HFF-Myc (cell line): ENCODE measurements at places on chromosomes 1 and 21.

GRCh38 chr1:179058487-179059483 is 23.1 kb upstream of the TOR3A start:
- DNase-seq = no peak

DNA sequence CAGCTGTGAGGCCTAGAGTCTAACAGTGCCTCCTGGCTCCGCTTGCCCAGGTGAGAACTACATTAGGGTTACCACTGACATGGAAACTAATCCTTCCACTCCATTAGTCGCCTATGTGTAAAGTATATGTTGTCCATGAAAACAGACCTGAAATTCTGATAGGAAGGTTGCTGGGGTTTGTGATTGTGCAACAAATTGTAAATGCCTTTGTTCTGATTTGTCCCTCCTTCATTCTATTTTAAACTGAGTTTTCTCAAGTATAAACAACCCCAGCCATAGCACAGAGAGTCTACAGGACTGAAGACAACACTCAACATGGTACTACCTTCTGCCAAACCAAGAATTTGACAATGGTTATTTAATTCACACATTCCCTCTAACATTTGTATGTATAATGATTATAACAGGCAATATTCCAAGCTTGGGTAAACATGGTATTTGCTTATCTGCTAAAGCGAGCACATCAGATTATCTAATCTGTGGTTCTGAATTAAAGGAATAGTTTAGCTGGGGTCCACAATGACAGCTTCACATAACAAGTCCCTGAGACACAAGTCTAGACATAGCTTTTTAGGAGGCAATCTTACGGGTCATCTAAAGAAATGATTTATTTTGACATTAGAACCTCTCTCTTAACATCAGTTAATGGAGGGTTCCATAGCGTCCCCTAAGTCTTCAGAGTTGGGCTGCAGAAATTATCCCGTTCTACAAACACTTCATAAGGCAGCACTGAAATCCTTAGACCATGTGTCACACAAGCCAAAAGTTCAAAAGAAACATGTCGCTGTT is 633.0 kb downstream of the SMYD3 start:
- no peak for DNase-seq

- no peak for DNase-seq
Observed at GRCh38 chr1:226981386-226981817, 41.3 kb downstream of the COQ8A start.

GRCh38 chr1:6588128-6588892 is 8.5 kb downstream of the ZBTB48 start:
- no peak for DNase-seq

- DNase-seq = no peak
Observed at GRCh38 chr1:81410941-81411340, 389.8 kb upstream of the ADGRL2 start.

DNA sequence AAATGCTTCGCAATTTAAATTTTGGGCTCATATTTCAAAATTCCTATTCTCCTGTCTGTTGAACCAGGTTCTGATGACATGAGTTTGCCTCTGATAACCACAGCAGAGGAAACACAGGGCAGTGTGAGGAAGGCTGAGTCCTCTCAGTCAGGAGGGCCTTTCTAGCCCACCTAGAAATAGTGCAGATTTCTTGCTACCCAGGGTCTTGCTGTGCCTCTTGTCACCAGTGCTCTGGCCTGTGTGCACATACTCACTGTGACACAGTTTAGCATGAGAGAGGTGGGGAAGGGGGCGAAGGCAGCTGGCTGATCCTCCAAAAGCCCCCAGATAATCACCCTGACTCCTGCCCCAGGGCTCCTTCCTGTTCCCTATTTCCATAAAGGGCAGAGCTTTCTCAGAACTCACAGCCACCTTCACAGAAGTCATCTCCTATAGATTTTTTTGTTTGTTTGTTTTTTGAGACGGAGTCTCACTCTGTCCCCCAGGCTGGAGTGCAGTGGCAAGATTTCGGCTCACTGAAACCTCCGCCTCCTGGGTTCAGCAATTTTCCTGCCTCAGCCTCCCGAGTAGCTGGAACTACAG is 23.7 kb downstream of the ERRFI1 start:
- DNase-seq = no peak

- DNase-seq = no peak
Observed at GRCh38 chr1:115753361-115753760, 15.2 kb downstream of the CASQ2 start.

DNA sequence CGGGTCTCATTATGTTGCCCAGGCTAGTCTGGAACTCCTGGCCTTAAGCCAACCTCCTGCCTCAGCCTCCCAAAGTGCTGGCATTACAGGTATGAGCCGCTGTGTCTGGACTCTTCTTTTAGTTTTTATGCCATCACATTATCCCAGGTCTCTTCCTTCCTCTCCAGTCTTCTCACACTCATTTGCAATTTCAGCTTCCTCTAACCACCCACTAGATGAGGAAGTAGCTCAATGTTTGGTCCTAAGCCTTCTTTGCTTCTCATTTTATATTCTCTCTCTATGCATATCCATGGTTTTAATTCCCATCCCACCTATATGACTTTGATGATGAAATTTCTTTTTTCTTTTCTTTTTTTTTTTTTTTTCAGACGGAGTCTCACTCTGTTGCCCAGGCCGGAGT is 3.1 kb upstream of the ZBTB8A start:
- DNase-seq = no peak

DNA sequence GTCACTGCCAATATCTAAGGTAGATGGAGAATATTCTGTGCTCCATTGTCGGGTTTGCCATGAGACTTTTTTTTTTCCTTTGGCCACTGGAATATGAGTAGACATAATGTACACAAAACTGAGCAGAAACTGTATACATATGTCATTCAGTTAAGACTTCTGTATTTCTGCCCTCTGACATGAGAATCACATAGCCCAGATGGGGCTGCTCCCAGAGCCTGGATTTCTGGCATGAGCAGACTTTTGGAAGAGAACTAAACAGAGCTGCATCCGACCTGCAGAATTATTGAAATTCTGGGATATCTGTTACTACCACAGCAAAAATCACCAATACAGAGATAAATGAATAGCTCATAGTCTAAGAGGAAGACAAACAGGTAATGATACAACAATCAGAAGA is 62.3 kb downstream of the DAB1 start:
- no peak for DNase-seq

GRCh38 chr1:222792744-222793143 is 22.1 kb upstream of the DISP1 start:
- DNase-seq = no peak

DNA sequence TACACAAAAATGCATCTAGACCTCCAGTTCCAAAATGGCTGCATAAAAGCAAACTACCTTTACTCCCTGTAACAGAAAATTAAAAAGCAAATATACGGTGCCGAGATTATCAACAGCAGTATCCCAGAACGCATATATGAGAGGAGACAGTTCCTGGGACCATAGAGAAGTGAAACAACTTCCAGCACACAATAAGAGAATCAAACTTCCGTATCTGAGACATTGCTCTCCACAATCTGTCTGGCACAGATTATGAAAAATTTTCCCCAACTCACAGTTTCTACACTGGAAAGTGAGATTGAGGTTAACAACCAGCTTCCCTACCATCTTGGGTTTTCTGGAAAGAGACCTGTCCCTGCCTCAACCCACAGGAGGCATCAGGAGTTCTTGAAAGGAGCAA is 47.2 kb upstream of the ST6GALNAC3 start:
- no peak for DNase-seq
